Dorsolateral prefrontal cortex (tissue), 122 donors: ENCODE measurements at places on chromosomes 6 and 20.

DNA sequence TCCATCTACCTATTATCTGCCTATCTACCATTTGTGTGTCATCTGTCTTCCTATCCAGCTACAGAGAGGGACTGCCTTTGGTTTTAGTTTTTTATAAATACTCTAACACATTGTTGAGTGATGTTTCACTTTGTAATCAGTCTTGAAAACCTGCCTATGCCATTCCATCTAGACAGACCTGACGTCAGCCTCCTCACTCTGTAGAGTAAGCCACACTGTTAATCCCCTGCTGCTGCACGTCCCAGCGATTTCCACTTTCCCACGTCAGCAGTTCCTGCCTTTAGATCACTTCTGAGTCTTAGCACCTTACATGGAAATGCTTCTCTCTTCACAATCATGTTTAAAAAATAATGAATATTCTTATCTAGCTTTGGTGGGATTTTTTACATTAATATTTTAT, 54.8 kb downstream of the PLG start:
- DNase-seq = no peak

GRCh38 chr20:49862607-49863200, 50.1 kb downstream of the SLC9A8 start:
- DNase-seq = no peak

DNA sequence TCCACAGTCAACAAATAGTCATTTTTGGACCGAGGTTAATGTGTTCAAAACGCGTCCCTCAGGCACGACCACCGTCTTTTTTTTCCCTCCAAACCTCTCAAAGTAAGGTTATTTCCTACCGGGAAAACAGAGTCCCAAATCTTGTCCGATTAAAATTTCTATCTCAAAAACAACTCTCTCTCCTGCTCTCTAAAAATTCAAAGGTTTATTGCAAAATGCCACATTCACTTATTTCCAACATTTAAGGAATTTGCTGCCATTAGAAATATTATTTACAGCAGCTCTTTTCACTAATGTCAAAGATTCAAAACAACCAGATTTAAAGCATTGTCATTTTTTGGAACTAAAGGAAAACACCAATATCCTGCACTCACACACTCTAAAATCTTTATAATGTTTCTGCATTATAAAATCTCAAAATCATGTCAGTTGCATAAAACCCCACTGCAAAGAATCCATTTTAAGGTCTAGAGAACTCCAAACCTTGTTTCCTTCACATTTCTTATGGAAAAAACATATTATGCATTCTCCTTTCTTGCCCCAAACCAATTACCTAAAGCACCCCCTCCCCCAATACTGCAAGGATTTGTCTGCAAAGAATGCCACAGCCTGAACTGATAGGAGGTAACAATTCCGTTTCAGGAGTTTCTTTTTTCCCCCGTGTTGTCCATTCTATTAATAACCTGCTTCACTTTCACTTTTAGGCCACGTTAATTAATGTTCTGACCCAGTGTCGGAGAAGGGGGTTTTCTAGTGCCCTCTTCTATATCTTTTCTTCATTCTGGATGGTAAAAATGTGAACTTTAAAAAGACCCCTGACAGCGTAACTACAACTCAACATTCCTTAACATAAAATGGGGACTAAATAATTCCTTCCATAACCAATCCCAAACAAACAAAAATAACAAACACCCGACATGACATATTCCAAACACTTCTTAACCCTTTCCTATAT, 1.4 kb downstream of the NRN1 start:
- no peak for DNase-seq

DNA sequence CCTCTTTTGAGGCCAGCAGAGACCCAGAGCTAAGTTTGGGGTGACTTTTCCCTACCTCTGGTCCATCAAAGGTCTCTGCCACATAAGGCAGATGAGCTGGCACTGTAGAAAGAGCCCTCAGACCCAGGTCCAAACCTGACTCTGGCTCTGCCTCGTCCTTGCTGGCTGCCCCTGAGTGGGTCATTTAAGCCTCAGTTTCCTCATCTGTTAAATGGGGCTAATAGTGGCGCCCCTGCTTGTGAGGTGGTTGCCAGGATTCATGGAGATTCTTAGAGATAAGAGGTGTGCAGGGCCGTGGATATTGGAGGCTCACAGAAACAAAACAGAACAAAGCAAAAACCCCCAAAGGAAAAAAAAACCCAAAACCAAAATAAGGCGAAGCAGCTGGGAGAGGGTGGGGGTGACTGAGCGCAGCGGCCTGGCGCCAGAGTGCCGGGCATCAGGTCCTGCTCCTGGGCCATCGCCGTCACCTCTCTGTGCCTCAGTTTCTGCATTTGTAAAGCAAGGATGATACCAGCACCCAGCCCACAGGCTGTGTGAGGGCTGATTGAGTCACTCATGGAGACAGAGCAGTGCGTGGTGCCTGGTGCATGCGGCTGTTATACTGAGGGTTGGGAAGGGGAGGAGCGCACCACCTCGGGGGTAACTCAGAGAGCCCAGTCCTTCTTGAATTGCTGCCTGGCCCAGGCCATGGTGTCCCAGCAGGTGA, 133.8 kb upstream of the PTPN1 start:
- no peak for DNase-seq

GRCh38 chr6:15875797-15876196, 213.0 kb upstream of the DTNBP1 start:
- no peak for DNase-seq

DNA sequence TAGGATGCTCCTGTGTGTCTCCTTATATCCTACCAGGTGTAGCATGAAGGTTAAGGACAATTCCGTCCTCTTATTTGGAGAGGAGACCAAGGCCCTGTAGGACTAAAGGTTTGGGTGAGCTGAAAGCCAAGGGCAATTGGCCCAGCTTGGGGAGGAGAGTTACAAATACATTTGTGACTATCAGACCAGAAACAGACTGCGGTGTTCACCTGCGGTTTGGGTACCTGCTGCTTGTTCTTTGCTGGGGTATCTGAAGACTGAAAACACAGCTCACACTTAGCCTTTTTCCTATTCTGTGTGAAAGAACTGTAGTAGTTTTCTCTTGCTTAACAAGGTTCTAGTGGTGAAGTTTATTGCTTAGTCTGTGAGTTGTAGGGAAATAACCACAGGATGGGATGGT, 55.0 kb downstream of the ESR1 start:
- DNase-seq = no peak

DNA sequence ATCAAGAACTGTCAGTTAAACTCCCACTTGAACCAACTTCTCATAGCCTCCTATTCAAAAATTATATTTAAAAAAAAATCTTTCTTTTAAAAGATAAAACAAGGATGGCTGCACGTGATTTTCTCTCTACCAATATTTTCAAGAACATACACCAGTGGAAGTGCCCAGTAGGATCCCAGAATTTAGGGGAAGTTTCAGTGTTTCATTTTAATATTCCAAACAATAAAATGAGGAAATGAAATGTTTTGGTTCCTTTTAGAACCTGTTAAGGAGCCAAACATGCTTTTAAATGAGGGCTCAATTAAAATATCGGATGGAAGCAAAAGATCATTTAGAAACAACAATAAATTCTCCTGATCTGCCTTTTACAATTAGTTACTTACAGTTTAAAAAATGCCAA, 26.4 kb upstream of the PRELID3B start:
- no peak for DNase-seq

GRCh38 chr6:35185302-35185681, 28.5 kb upstream of the SCUBE3 start:
- no peak for DNase-seq

DNA sequence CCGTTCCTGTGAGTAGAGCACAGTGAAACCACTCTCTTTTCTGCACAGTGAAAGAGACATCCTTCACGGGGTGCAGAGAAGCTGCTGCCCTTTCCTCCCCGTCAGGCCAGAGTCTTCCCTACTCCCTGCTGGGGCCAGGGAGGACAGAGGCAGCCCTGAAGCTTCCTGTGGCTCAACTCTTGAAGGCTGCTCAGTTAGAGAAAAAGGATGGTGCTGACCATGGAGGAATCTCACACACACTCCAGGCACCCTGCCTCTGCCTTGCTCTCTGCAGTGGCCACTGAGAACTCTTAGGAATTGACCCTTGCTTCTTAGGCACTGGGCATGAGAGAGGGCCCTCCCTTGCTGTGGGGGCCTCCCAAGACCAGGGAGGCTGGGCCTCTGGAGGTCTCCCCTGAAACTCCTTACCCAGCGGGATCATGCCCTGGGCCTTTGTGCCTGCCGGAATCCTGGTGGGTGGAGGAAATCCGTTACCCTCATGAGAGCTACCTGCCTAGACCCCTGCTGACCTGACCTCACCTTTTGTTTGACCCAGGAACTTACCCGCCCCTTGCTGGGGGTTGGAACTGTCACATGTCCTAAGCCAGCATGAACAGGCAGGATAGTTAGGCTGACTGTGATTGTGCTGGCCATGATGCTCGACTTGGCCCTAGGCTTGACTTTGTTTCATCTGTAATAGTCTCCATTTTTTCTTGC, 65.0 kb upstream of the CD93 start:
- DNase-seq = no peak

GRCh38 chr6:24149296-24149695, 23.3 kb downstream of the NRSN1 start:
- no peak for DNase-seq

- no peak for DNase-seq
Measured at GRCh38 chr20:25364180-25364788, 26.4 kb downstream of the ABHD12 start.

DNA sequence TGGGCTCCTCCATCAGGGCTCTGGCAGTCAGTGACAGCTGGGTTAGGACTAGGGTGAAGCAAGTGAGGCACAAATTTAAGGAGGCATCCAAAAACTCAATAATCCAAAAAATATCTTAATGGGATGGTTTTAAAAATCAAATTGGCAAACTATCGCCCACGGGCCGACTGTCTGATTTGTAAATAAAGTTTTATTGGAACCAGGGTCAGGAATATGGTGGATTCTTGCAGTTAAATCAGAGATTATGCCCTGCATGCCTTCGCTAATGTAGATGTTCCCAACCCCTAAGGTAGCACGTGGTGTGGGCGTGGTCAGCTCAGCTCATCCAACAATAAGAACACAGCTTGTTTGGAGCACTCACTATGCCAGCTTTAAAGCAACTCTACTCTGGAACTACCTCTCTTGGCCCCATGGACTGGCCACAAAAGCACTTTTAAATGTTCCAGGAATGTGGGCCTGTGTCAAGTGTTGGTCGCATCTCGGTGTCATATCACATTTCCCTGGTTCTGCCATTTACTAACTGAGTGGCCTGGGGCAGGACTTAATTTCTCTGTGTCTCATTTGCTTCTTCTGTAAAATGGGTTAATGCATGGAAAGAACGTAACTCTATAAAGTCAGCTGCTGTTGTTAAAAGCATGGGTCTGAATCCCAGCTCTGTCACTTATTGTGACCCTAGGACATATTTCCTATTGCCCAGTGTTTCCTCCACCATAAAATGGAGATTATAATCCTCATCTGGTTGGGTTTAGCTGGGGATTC, 7.0 kb downstream of the TP53RK start:
- DNase-seq = no peak

DNA sequence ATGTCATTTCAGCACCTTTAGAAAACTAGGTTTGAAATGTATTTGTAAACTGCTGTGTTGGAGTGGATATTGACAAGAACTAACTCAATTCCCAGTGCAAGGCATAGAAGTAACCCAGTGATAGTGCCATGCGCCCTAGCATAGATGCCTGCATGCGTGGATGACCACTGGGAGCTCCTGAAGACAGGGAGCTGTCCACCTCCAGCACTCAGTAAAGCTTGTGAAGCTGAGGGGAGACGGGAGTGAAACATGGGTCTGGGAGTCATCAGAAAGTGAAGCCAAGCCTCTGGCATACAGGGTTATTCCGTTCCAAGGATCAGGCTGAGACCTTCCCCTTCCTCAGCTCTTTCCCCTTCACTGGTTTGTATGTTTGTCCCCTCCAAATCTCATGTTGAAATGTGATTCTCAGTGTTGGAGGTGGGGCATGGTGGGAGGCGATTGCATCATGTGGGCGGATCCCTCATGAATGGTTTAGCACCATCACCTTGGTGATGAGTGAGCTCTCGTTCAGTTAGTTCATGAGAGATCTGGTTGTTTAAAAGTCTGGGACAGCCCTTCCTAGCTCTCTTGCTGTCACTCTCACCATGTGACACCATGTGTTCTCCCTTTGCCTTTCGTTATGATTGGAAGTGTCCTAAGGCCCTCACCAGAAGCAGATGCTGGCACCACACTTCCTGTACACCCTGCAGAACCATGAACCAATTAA, 146.5 kb upstream of the FERMT1 start:
- DNase-seq = no peak

DNA sequence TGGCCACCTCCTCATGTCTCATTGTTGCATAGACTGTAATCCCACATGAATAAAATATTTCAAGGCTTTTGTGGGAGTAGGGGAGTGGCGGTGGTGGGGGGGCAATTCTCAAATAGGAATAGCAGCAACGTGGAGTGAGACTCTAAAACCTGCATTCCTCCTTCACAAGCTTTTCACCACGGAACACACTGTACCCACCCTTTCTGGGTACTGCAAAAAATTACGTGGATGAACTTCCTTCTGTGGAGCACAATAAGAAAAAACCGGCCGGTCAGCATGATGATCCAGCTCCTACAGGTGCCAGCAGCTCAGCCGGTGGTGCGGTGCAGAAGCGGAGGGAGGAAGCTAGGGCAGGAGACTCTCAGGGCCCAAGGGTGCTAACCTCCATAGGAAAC, 930 bp upstream of the RRAGD start:
- DNase-seq = no peak

DNA sequence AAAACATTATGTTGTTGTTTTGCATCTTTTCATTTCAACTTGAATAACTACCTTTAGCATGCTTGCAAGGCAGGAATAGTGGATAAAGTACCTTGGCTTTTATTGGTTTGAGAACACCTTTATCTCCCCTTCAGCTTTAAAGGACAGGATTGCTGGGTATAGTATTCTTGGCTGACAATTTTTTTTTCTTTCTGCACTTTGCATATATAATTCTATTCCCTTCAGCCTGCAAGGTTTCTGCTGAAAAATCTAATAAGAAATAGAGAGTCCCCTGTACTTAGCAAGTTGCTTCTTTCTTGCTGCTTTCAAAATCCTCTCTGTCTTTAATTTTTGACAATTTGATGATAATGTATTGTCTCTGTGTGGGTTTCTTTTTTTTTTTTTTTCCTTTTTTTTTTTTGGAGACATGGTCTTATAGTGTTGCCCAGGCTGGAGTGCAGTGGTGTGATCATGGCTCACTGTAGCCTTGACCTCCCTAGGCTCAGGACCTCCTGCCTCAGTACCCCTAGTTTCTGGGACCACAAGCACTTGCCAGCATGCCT, 47.1 kb downstream of the SMAP1 start:
- DNase-seq = no peak
